ENCODE measurements at places on chromosomes 11 and 22.

DNA sequence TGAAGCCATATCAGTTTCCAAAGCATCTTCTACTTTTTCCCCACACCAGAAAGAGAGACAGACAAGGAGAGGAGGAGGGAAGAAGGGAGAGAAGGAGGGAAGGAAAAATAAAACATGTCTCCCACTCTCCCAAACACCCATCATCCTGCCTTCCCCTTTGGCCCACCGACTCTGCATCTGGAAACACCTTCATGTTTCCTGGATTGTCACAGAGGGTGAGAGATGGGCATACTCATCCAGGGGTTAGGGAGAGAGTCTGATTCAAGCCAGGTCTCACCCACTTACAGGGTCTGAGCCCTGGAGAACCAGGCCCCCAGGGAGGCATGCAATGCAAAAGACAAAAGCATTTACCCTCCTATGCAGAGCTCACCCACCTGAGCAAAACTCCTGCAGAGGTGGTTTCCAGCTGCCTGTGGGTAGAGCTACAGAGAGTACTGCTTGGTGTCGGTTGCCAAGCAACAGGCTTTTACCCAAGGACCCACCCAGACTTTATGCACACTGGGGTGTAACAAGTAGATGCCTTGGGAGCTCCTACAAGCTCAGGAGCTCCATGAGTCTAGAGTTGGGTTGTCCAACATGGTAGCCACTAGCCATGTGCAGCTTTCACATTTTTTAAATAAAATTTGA, 33.4 kb downstream of the MN1 start:
- DNase-seq: no peak

DNA sequence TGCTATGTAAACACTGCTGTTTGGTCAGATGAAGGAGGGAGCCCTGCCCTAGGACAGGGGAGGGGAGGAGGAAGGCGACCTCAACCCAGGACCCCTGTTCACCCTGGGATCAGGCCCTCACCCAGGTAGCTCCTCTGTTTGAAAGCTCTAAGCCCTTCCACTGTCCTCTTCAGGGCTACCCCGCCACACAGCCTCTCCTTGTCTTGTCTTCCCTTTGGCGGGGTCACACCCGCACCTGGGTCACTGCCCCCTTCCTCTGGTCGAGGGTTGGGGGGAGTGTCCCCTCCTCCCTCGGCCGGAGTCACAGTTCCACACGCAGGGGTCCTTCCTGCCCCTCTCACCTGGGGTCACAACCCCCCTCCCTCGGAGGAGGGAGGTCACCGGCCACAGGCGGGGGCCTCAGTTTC, 463 bp upstream of the PTPMT1 start:
- DNase-seq: no peak

DNA sequence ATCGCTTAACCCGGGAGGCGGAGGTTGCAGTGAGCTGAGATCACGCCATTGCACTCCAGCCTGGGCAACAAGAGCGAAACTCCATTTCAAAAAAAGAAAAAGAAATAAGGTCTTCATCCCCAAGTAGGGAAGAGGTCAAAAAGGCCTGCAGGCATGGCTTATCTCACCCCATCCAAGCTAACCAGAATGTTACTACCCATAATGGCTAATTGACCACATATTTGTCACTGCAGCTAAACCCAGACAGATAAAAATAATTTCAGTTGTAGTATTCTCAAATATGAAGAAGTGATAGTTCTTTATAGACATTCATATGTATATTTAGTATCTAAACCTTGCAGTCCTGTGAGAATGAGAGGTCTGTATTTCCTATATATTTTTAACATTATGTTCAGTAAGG, 17.8 kb downstream of the PIWIL4 start:
- DNase-seq: no peak

GRCh38 chr11:42651621-42652020, 660.2 kb upstream of the API5 start:
- DNase-seq: no peak

DNA sequence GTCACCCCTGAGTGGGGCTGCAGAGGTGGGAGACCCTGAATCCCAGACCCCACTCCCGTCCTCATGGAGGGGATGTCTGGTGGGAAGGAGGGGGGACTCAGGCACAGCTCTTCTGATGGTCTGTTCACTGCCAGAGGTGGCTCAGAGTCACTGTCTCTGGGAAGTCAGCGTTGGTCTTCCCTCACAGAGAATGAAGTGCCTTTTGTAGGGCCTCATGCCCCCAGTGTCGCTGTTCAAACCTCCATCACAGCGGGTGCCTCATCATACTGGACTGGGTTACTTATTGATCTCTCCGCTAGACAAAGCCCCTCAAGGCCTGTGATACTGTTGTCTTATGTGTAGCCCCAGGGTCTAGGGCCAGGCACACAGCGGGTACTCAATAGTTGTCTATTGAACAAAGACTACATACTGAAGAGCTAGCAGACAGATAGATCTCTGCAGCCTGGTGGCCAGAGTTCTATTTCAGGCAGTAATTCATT, 41.3 kb downstream of the CD6 start:
- no peak for DNase-seq

DNA sequence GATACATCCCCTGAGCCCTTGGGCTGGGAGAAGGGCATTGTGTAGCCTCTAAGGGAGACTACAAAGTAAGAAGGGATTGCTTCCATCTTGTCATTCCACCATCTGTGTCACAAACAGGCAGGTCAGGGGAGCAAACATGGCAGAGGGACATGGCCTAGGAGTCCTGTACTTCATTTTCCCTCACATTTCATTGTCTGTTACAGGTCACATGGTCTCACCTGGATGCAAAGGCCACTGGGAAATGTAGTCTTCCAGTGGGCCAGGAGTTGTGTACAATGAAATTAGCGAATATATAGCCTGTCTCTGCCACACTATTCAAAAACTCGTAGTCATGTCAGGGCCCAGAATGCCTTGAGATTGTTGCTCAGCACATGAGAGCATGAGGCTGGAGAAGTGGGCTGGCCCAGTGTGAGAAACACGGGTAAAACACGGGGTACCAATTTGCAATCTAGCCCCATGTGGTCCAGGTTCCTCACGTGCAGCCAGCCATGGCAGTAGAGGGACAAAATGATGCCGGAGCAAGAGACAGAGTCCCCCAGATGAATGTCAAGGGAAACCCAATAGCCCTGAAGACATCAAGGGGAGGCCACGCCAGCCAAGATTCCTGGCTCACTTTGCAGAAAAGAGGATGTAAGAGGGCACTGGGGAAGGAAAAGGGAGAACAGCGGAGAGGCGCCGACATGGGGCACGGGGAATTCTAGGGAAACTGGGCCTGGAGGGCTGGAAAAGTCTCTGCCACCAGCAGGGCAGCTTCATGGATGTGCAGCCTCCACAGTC, 47.7 kb upstream of the EMID1 start:
- no peak for DNase-seq

DNA sequence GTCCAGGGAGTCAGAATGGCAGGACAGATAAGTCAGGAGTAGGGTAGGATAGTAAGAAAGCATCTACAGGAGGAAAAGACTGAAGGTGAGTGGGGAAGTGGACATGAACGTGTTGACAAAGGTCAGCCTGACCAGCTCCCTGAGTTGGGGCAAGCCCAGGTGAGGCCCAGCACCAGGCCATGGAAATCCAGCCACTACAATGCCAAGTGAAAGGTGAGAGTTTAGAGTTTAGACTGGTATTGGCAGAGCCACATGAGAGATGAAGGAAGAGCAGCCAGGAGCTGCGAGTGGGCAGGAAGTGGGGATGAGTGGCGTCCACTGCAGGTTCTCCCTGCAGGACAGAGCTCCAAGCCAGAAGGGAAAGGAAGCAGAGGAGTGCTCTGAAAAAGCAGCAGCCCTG, 16.5 kb upstream of the SMCO4 start:
- DNase-seq: no peak

DNA sequence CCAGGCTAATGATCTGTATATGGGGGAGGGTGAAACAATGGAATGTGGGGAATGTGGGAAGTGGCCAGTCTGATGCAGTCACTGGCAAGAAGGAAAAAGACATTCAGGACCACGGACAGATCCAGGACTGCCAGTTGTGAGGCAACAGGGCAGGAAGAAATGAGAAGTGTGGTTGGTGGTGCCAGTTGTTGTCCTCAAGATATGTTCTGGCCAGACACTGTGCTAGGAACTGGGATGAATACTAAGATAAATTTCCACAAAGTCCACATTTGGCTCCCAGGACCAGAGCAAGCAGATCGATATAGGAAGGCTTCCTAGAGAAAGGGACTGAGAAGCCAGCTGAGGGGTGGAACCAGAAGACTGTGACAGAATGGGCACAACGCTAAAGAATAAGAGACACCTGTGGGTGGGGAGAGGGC, 6.8 kb upstream of the TPBGL start:
- DNase-seq: no peak

DNA sequence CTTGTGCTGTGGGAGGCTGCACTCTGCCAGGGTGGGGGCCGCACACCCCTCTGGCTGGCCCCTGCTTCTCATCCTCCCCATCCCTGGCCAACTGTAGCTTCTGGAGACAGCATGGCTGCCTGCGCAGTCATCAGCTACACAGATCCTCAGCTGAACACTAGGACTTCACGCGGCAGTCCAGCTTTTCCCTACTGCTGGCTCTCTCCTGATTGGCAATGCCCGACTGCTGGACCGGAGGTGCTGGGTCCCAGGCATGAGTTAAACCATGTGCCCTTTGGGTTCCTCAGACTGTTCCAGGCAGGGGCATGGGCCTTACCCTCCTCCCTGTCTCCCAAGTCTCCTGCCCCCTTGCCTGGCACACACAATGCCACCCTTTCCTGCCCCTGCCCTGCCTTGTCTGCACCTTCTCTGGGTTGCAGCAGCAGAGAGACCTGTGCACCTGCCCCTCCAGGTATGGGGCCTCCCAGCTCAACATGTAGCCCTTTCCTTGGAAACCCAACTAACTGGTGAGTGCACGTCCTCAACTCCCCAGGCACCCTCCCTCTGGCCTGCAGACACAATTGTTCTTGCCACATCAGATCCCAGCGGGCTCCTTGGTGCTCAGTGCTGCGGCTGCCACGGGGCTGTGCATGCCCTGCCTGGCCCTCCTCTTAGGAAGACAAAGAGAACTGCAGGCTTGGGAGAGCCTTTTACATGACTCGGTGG, 1039.2 kb downstream of the TBC1D22A start:
- no peak for DNase-seq

GRCh38 chr11:60992842-60993409, 21.4 kb downstream of the CD6 start:
- DNase-seq: no peak

- no peak for DNase-seq
Observed at GRCh38 chr11:40421208-40421981, 1038.1 kb downstream of the LRRC4C start.

DNA sequence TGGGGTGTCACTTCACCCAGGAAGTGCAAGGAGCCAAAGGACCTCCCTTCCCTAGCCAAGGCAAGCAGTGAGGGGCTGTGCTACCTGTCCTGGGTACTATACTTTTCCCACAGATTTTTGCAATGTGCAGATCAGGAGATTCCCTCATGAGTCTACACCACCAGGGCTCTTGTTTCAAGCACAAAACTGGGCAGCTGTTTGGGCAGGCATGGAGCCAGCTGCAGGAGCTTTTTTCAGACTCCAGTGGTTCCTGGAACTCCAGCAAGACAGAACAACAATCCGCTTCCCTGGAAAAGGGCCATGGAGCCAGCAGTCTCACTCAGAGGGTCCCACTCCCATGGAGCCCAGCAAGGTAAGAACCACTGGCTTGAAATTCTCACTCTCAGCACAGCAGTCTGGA, 1649.6 kb downstream of the LRRC4C start:
- no peak for DNase-seq

DNA sequence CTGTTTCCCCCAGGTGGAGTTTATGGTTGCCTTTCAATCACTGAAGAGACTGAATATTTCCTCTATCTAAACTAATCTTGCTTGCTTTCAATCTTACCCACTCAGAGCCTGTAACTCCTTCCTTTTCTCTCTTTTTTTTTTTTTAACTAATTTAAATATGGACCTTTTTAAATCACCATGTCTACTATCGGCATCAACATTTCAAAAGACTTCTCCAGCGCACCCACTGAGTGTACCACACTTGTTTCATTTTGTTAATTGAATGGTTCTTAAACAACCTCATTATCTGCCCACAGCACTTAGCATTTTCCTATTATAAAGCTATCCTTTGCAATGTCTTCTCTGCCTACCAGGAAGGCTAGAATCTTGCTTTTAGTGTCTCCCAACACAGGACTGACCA, 1212.5 kb downstream of the LRRC4C start:
- DNase-seq: no peak

DNA sequence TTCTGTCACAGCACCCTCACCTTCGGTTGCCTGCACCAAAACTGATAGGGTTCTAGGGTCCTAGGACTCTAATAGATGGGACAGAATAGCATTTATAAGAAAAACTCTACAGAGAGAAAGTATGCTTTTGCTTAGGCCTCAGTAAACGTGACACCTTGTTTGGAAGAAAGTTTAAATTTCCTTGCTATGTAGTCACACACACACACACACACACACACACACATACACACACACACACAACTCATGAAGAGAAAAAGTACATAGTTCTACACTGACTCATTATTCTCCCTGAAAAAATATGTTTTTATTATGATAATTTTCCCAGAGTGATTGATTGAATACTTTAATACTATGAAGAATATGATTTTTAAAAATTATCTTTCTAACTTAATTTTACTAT, 220.8 kb upstream of the SNX19 start:
- DNase-seq: no peak

DNA sequence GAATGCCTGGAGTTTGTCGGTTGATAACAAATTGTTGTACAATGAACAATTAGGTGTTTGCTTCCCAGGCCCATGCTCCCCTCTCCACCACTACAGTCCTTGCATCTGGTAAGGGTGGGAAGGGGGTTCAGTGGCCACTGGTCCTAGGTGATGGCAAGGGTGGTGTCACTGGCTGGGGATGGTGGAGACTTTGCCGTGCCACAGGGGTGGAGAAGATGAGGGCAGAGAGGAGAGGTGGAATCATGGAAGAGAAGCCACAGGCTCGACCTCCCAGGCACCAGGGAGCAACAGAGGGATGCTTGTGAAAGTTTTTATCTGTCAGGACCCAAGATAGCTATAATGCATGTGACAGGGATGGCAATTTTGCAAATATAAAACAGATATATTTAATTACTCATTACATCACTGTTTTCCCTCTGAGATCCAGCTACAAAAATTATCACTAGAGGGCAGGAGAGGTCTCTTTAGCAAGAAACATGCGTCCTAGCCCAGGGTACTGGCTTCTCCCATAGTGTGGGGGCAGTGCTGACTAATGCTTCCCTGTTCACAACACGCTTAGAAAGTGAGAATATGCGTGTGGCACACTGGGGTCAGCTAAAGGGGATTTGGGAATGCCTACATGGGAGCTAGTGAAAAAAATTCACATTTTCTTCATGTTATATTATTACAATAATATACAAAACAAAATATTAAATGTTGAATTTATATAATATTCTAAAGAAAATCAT, 49.0 kb upstream of the AMPD3 start:
- DNase-seq: peak; percentile 72

GRCh38 chr22:45503050-45503815, 550 bp downstream of the FBLN1 start:
- no peak for DNase-seq

- DNase-seq: peak; percentile 73
Observed at GRCh38 chr11:12482839-12483238, 105.5 kb downstream of the PARVA start.
